ENCODE measurements at places on chromosomes 13 and 19.
A peak's percentile ranks its signal among the peaks of the same experiment; 100 is the strongest.

DNA sequence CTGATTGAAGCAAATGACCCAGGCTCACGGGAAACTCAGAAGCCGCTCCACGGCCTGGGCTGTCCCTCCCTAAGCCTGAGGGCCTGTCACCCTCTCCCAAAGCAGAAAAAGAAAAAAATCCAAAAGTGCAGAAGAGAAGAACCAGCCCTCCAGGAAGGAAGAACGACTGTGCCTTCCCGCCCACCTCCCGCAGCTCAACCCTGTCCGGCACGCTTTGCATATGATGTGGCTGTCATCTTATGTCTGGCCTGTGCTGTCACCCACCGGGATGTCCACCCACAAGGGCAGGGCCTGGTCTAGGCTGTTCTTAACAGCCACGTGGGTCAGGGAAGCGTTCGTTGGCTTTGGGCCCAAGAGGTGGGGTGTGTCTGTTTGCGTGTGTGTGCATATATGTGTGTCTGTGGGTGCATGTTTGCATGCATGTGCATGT, 13.7 kb downstream of the ZBTB7A start:
- peaks cover 41% of the 10 kb centered on the region for H3K36me3 ChIP-seq
- H3K4me3 ChIP-seq = peak overlapping the region; percentile 10
- H3K27ac ChIP-seq = peak overlapping the region; percentile 52
- DNase-seq = no peak
- peaks cover 25% of the 10 kb centered on the region for H3K4me1 ChIP-seq

DNA sequence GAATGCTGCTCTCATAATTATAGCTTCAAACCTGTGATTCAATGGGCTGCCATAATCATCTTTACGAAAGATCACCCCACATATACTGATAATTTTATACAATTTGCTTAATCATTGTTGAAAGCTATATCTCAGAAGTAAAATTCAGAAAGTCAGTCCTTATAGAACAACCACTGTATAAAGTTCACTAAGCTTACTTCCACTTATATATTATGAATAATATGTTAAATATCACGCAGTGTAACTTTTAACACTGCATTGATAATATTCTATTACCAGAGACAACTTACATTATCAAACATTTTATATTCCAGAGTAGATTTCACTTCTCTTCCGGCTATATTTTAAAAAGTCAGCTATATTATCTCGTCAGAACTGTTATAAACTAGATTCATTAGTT, 550.1 kb upstream of the PCDH20 start:
- H3K27ac ChIP-seq = no peak overlapping the region
- H3K4me3 ChIP-seq = no peak overlapping the region
- DNase-seq = no peak
- H3K36me3 ChIP-seq = no peaks in the 10 kb centered on the region
- no peaks in the 10 kb centered on the region for H3K27me3 ChIP-seq
- H3K4me1 ChIP-seq = no peaks in the 10 kb centered on the region

DNA sequence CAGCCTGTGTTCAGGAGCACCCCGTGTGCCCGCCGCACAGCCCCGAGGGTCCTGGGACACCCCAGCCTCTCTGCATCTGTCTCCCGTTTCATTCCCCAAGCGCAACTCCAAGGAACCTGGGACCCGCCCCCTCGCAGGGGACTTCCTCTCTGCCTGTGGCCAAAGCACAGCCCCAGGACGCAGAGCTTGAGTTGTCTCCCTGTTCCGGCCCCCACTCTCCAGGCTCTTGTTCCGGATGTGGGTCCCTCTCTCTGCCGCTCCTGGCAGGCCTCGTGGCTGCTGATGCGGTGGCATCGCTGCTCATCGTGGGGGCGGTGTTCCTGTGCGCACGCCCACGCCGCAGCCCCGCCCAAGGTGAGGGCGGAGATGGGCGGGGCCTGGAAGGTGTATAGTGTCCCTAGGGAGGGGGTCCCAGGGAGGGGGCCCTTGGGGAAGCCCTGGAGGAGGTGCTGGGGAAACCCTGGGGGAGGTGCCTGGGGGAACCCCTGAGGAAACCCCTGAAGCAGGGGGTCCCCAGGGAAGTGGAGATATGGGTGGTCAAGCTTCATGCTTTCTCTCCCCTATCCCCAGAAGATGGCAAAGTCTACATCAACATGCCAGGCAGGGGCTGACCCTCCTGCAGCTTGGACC, 1.3 kb downstream of the HCST start:
- peak overlapping the region; percentile 89 for H3K4me3 ChIP-seq
- H3K4me1 ChIP-seq = peaks cover 43% of the 10 kb centered on the region
- H3K27me3 ChIP-seq = no peaks in the 10 kb centered on the region
- DNase-seq = peak; percentile 88

DNA sequence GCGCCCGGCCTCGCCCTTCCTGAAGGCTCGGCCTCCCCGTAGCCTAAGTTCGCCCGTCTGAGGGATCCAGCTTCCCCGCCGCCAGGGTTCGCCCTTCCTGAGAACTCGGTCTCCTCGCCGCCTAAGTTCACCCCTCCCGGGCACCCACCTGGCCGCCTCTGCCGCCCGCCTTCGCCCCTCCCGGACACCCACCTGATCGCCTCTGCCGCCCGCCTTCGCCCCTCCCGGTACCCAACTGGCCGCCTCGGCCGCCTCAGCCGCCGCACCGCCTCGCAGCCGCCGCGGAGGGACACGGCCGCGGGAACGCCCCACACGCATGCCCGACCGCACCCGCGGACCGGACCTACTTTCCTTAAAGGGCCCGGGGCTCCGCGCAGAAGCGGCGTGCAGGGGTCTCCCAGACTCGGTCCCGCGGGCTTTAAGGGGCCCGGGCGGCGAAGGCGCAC, at the start of gene MOB3A:
MOB3A (minus strand) TSS at position 293 of the 446 bp plus-strand sequence. CDS start 17,766 bp downstream, outside the sequence.
- peaks cover 25% of the 10 kb centered on the region for H3K36me3 ChIP-seq
- H3K4me3 ChIP-seq = peak within 1 kb of the TSS; percentile 99
- H3K27me3 ChIP-seq = no peaks in the 10 kb centered on the region
- peak within 1 kb of the TSS; percentile 90 for H3K27ac ChIP-seq
- peaks cover 36% of the 10 kb centered on the region for H3K4me1 ChIP-seq

GRCh38 chr13:99501848-99502301, 603 bp downstream of the TM9SF2 start:
- H3K27me3 ChIP-seq = no peaks in the 10 kb centered on the region
- DNase-seq = no peak
- peak overlapping the region; percentile 93 for H3K27ac ChIP-seq
- H3K4me1 ChIP-seq = peaks cover 72% of the 10 kb centered on the region
- H3K36me3 ChIP-seq = peaks cover 22% of the 10 kb centered on the region
